ENCODE measurements at places on chromosomes 1 and 21.

- peak; percentile 15 for DNase-seq
Measured at GRCh38 chr1:151716771-151717631, at the start of gene CELF3. CELF3 (minus strand) TSS chr1:151716803; CDS start chr1:151716020, 783 bp downstream.

GRCh38 chr1:171438441-171438840 is 46.9 kb upstream of the PRRC2C start:
- peak; percentile 97 for DNase-seq

GRCh38 chr1:178619042-178619927 is 105.8 kb upstream of the RALGPS2 start:
- no peak for DNase-seq

GRCh38 chr1:67685558-67686266 is 711 bp downstream of the GADD45A start:
- DNase-seq: peak; percentile 51

DNA sequence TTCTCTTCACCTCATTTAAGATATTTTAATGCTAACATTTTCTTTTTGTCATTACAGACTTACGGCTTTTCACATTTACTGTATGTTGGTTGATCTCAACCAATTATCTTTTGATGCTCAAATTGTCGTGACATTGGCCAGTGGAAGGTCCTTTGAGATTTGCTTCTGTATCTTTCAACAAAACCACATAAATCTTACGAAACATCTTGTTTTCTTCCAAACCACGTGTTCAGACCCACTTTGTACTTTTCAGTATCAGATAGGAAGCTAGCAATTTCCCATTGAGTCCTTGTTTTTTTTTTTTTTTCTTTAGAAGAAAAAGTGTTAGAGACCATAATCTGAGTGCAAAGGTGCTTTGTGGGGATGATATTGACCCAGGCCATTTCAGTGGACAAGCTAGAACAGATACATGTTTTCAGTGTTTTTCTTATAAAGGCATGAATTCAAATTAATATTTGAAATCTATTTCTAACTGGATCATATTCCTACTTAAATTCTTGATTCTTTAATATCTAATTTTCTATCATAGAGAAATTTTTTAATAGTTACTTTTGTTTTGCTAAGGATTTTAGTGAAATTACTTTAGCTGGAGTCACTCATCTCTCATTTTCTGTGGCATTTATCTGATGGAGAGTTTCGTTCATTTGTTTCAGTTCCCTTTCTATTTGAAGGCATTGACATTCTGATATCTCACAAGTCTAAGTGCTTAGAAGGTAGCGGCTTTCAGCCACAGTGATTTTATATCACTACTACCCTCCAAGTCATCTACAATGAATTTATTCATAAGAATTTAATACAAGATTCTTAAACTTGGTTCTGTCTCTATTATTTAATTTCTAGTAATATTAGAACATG is 26.7 kb downstream of the ATG4C start:
- DNase-seq: no peak

GRCh38 chr1:5244631-5245285 is 590.3 kb downstream of the AJAP1 start:
- no peak for DNase-seq

- DNase-seq: no peak
Measured at GRCh38 chr1:193068013-193068412, 8.6 kb downstream of the RO60 start.

DNA sequence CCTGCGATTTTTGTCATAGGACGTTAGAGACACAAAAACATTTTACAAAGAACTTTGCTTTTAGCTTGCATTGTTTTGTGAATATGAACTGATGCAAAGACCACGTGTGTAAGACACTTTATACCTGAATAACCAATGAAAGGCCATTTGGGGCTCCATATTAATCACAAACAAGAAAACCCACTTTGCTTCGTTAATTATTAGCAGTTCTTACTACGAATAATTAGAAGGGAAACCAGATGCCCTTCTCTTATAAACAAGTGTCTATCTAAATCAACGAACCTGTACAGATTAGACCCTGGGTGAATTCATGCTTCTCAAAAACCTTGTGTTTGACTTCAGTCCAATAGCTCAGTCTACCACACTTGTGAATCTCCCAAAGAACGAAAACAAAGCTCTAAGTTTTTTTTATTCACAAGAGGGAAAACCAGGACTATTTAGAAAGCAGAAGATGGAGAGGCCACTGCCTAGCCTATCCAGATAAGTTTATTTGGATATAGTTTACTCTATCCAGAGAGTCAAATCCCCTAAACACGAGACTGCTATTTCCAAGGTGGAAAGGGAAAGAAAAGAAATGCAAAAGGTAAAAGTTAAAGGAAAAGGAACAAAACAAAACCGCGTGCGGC is 897 bp downstream of the CYYR1 start:
- no peak for DNase-seq

DNA sequence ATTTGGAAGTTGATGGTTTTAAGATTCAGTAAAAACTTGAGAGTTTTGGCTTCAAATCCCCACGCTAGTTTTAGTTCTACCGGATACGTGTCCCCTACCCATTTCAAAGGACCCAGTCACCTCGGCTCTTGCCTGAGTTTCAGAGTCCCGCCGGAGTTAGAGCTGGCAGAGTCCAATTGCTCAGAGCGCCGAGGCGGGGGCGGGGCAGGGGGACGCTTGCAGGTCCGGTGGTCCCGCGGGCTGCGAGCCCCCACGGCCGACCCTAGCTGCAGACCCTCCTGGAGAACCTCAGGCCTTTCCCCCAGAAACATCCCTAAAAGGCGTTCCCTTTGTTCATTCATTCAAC is 765 bp upstream of the VPS45 start:
- no peak for DNase-seq

DNA sequence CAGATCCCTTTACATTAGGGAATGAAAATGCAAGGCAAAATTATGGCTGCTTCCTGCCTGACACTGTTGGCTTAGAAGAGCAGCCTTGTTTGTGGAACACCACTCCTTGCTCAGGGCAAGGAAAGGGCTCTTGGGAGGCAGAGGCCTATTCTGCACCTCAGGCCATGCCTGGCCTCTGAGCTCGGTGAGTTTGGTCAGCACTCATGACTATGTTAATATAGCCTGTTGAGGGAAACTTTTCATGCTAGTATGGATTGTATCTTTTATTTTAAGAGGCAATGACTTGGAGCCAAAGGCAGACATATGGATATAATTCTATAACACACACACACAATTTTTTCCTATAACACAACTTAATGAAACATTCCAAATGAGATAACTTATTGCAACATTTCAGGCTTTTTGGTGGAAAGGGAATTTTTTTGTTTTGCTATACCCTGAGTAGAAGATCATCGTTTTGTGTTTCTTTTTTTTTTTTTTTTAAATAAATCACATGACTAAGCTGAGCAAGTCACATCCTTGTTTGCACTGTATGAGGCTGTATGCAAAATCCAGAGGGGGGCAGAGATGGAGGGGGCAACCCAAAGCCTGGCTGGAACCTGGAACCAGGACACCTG is 5.6 kb upstream of the YRDC start:
- no peak for DNase-seq

DNA sequence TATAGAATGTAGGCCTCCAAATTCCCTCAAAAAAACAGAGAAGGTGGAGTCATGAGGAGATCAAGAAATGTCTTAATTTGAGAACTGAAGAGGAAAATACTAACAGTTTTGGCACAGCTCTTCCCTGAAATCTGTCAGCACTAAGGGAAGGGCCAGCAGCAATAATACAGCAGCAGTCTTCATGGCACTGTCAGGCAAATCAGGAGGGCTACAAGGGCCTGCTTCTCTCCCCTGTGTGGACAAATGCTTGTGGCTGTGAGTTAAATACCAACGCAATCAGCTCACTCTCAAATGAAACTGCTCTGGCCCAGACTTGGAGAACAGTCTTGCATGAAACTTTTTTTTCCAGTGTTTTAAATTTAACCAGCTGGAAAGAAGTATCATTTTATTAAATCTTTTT is 20.5 kb upstream of the CNN3 start:
- DNase-seq: peak; percentile 66

DNA sequence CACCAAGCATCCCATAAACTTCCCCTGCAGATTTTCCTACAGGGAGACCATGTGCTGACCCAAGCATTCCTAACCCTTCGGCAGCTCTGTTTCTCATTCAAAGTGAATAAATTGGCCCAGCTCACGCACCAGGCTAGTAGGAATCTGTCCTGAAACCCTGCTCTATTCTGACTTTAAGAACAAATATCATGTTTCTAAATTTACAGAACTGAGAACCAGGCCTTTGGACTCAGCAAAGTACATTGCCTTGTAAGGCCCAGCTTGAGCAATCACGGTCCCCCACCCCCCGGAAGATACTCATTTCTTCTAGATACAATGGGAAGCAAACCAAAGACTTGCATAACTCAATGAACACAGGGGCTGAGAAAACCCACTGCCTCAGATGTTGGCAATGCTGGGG is 160.1 kb upstream of the NFIA start:
- DNase-seq: no peak

DNA sequence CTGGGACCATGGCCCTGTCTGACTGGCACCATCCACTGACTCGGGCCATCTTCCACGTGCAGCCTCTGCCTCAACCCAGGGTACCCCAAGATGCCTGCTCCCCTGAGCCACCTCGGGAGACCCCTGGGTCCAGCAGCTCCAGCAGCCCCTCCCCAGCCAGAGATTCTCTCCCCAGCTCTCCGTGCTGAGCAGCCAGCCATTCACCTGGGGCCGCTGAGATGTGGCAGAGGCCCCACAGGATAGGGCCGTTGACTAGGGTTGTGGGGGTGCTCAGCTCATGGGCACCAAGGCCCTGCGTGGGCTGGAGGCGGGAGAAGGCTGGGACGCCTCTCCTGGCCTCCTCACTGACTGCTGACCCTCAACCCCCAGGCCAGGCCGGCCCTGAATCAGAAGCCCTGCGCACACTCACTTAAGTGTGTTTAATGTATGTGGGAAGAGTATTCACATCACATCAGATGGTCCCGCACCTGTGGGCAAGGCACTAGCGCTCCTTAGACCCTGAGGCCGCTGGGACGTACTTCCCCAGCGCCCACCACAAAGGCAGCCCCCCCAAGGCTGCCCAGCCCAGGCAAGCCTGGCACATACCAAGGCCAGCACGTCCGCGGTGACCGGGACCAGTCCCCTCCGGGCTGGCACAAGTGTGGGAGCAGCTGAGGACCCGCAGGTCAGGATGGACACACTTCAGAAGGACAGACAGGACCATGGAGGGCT is 27.8 kb downstream of the SLC19A1 start:
- DNase-seq: no peak

DNA sequence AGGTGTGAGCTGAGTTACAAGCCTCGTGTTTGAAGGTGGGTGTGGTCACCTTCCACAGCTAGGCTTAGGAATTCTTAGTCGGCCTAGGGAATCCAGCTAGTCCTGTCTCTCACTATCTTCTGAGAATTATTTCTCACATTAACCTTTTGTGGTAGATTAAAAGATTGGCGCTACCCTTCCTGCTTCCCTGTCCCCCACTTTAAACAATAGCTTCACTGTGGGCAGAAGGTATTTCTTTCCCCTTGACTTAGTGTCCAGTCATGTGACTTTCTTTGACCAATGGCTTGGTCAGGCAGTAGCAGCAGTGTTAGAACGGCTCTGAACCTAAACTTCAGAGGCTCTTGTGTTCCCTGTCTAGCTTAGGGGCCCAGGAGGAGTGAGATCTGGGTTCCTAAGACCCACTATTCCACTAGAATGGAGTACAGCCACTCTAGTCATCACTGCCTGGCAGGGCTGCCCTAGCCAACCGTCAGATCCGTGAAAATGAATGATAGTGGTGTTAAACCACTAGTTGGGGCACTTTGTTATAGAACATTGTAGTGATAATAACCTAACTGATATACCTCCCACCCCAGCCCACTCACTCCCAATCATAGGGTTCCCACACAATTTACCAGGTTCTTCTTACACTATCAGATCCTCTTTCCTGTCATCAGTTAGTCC is 13.9 kb upstream of the C1orf141 start:
- DNase-seq: peak; percentile 4

- no peak for DNase-seq
Measured at GRCh38 chr1:38570657-38570975, 289.0 kb downstream of the RRAGC start.

DNA sequence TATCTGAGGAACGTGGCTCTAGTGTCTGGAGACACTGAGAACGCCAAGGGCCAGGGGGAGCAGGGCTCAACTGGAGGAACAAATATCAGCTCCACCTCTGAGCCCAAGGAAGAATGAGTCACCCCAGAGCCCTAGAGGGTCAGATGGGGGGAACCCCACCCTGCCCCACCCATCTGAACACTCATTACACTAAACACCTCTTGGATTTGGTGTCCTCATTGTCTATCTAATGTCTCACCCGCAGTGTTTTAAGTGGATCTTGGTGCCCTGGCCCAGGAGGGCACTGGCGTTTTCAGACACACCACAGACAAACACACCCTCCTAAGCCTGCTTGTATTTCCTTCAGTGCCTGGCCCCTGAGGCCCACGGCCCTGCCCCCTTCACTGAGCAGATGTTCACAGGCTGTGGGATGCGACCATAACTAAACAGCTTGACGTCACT is 2.2 kb upstream of the FALEC start:
- no peak for DNase-seq

DNA sequence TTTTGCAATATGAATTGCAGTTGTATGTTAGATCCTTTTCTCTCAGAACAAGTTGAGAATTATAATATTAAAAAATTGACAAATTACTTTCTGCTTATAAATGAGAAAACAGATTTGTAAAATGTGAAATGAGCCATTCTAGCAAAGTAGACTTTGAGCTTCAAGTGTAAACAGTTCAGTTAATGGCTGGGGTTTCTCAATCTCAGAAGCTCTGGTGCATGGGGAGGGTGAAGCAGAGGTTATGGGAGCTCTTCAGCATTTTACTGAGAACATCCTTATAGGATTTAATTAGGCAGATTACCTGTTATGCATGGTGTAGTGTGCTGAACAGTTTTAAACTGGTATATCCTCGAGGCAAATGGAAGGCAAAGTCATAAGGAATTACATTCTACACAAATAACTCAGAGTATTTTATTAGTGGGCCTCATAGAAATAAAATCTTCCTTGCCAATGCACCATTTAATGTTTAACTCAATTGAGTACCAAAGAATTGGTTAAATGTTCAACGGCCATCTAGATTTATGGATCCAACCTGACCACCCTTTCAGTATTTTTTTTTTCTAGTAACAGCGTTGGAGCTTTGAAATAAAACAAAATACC is 1143.6 kb upstream of the ADGRL2 start:
- DNase-seq: no peak

- DNase-seq: no peak
Measured at GRCh38 chr1:84785271-84786036, 95.2 kb upstream of the SSX2IP start.

DNA sequence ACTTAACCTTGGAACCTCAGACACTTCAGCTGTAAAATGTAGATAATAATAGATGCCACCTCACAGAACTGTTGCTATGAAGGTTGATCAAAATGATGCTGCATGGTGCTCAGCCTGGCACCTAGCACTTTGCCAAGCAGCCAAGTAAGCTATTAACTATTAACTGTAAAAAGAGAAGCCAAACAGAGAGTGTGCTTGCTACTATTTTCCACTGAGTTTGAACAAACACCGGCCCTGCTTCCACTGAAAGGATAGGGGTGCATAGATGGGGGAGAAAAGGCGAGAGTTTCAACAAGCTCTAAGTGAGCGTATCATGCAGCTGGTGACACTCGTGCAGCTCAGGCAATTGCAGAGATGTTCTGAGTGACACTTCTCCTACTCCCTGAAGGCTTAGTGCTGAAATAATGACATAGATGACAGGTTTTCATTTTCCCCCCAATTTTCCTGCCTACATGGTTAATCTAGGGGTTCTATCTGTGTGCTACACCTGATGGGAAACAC is 78.2 kb downstream of the GPR88 start:
- DNase-seq: no peak
